ENCODE measurements at places on chromosomes 6 and 20.

DNA sequence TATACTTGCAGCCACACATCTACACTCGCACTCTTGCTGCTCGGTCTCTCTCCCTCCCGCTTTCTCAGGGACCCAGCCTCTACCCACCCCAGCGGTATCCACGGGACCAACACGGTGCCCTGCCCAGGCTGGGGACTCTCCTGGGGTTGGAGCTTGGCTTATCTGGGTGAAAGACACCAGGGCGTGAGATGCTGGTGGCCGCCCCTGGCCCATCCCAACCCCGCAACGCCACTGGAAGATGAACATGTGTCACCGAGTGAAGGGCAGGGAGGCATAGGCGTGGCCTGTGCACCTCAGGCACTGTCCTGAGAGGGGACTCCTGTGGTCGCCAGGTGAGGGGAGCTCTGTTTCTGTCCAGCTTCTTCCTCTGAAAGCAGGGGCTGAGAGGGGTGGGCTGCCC lies 47.4 kb downstream of the NINL start:
- DNase-seq: no peak

DNA sequence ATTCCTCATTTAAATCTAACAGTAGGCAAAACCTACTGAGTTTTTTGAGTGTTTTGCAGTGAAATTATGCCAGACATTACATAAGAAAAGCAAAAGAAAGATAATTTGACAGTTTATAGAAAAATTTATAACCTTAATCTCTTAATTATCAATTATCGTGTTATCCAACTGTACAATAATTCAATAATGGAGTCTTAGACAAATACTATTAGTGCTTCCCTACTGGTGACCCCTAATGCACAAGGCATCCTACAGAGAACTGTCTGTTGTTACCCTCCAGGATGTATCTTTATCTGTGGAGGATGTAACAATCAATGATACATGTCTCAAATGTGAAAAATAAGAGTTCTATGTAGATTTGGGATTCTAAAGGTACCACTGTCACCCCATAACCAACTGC lies 1687.6 kb downstream of the GRIK2 start:
- no peak for DNase-seq

DNA sequence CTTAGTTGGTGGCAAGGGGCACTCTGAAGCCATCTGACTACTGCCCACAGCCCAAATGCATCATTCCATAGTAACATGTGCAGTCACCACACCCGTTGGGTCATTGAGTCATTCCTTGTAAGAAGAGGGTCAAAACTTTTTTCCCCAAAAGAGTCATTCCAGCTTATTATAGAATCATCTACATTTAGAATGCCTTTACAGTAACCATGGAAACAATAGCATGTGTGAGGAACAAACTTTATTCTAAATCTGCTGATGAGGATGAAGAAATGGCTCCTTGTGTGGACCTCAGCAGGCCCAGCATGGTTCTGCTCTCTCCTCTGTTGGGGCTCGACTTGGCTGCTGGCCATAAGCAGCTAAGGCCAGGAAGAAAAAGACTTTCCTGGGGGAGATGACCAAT lies 111.2 kb upstream of the PTPRT start:
- DNase-seq: no peak

- DNase-seq: no peak
Observed at GRCh38 chr6:156782691-156783320, 5.6 kb downstream of the ARID1B start.

- DNase-seq: no peak
Observed at GRCh38 chr6:153621070-153621469, 418.0 kb upstream of the OPRM1 start.

DNA sequence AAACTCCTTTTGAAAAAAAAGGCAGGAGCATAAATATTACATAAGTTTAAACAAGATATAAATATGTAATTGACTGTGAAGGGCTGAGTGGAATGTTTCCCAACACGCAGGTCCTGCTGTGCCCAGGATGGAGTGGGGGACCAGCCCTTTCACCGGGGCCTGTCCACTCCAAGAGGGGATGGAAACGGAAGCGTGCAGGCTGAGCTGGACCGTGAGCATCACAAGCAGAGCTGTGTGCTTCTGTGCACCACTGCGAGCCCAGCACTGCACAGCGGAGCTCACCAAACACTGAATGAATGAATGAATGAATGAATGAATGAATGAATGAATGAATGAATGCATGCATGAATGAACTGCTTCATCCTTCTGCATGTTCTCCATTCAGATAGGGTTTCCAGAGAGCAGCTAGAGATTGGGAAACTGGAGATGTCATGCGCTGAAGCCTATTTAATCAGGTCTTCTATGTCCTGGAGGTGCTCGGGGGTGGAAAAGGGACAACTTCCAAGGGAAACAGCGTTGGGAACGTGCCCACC lies 157.7 kb downstream of the ANKRD60 start:
- no peak for DNase-seq

- no peak for DNase-seq
Observed at GRCh38 chr6:162478192-162478671, 249.3 kb downstream of the PRKN start.

GRCh38 chr6:134415656-134416055 lies 97.7 kb upstream of the SGK1 start:
- no peak for DNase-seq

DNA sequence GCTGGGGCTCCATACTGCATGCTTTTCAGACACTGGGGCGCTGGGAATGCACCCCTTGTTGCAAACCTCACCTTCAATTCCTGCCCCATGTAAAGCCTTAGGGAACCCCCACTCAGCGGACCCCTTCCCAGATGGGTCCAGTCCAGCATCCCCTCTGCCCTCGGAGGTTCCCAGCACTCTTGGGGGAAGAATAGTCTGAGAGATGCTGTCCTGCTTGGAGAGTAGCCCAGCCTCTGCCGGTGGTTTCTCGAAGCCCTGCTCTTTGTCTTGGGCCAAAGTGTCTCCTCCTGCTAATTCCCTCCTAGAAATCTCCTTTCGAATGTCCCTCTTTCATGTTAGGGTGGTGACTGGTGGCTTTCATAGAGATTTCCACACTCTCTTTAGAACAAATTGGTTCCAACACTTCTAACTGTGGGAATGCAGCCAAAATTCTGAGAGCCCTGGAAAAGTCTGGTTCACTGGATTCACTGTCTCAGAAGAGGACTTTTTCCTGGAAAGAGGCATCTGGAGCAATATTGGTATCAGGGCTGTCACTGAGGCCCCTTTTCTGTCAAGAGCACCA lies 24.9 kb upstream of the SULF2 start:
- DNase-seq: no peak

DNA sequence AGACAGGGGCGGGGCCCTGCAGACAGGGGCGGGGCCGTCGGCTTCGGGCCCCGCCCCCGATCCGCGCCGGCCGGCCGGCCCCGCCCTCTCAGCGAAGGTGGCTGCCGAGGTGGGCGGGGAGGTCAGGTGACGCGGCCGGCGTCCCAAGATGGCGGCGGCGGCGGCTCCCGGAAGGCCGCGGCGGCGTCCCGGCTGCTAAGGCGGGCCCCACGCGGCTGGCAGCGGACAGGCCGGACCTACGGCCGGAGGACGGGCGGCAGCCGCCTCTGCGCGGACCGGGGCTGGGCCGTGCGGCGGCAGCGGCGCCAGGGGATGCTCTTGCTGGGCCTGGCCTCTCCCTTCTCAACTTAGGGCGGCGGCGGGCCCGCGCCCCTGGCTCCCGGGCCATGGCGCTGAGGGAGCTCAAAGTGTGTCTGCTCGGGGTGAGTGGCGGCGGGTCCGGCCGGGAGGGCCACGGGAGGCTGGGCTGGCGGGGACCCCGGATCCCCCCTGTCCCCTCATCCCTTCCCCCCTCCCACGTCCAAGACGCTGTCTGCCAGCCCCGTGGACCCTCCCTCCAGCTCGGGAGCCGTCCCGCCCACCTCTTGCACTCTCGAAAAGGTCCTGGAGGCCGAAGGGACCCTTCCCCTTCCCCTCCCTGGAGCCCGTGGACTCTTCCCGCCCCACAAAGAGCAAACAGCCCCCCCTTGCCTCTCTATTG lies at the start of gene RAB22A:
Gene RAB22A (plus strand): TSS at position 125 of the 700 bp plus-strand sequence. CDS start 262 bp downstream, at position 387.
- peak; percentile 94 for DNase-seq

- no peak for DNase-seq
Observed at GRCh38 chr20:31839782-31840487, 5.5 kb downstream of the FOXS1 start.

DNA sequence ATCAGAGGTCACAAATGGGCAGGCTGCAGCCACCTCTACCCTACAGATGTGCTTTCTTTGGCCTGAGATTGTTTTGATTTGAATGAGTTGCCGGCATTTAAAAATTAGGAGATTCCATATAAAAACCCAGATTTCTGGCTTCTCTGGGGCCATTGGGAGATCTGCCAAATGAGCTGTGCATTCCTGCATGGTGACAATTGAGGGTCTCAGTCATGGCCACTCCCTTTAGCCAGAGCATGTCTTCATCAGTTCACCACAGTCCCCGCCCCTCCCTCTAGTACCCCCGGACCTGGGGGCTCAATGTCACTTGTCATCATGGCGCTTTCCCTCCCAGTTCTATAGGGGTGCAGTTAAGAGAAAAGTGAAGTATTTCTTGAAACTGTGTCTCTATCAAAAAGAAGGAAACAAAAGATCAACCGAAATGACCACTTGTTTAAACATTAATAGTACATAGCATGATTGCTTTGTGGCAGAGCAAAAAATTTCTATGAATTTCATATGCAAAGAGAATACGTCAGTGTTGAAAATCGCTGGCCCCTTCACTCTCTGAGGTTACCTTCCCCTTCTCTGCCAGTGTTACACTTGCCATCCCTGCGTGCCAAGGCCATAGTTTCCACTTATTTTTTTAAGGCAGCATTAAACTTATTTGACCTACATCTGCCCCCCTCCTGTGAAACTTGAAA lies 21.1 kb downstream of the EYA2 start:
- peak; percentile 80 for DNase-seq

DNA sequence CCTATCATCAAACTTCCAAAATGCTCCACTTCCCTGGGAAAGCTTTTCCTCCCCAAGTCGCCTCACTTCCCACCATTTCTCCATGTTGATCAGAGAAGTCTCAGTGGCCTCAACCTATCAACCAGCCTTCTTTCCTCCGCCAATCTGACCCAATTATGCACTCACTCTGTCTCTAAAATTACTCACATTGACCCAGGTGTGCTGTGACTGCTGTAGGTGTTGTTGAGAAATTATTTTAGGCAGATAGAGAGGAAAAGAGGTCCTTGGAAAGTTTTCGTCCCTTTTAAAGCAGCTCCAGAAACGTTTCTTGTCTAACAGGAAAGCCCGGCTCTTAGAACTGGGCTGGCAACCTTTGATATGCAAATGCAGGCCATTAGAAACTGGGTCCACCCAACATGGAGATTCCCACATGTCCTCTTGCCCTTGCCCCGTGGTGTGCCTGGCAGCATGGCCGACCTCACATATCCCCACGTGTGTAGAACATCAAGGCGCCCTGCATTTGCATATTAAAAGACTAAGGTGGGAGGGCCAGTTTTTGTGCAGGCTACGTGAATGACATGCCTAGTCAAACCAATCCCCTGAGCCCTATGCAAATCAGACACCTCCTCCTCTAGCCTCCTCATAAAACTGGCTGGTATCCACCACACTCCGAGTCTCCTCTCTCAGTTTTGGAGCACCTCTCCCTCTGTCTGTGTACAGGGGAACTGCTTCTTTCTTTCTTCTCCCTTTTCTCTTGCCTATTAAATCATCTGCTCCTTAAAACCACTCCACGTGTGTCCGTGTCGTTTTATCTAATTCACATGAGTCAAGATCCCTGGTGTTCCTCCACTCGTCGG lies 12.9 kb downstream of the IPCEF1 start:
- DNase-seq: peak; percentile 35

DNA sequence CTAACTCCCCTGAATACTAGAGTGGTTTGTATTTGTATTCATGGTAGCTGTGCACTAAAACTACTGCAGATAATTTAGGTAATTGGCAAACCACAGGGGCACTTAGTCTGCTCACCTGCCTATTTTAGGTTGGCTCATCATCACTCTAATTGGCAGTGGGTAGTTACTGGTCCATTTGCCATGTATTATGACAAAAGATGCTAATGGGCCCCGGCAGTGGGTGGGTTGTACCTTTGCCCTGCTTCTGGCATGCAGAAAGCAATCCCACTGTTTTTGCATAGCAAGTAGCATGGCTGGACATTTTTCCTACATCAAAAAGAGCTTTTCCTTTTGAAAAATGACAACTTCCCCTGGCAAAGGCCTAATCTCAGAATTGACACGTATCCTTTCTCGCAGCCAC lies 741.4 kb upstream of the MAP3K7 start:
- DNase-seq: no peak

GRCh38 chr20:46964618-46965455 lies 70.2 kb downstream of the EYA2 start:
- no peak for DNase-seq

- DNase-seq: peak; percentile 81
Observed at GRCh38 chr6:148364056-148364824, 21.6 kb downstream of the SASH1 start.

DNA sequence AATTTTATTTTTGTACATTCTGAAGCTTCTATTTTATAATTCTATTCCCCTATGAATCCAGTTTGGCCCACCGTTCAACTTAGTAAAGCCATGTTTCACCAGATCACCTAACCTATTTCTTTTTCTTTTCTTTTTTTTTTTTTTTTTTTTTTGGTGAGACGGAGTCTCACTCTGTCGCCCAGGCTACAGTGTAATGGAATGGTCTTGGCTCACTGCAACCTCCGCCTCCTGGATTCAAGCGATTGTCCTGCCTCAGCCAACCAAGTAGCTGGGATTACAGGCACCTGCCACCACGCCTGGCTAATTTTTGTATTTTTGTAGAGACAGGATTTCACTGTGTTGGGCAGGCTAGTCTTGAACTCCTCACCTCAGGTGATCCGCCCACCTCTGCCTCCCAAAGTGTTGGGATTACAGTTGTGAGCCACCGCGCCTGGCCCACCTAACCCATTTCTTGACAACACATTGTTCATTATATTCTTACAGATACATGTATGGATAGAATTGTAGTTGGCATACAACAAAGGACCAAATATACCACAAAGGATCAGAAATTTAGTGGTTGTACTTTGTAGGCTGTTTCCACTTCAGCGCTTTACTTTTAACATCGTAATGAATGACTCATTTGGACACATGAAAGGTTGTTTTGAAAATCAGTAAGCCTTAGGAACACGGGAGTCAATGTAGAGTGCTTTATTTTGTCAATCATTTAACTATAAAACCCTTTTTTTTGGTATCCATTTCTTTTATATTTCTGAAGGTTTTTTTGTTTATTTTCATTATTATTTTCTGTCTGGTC lies 63.2 kb downstream of the GJA1 start:
- DNase-seq: no peak

GRCh38 chr6:157428427-157429202 lies 47.6 kb downstream of the ZDHHC14 start:
- DNase-seq: no peak

GRCh38 chr6:161257793-161258457 lies 15.9 kb downstream of the AGPAT4 start:
- DNase-seq: peak; percentile 95

DNA sequence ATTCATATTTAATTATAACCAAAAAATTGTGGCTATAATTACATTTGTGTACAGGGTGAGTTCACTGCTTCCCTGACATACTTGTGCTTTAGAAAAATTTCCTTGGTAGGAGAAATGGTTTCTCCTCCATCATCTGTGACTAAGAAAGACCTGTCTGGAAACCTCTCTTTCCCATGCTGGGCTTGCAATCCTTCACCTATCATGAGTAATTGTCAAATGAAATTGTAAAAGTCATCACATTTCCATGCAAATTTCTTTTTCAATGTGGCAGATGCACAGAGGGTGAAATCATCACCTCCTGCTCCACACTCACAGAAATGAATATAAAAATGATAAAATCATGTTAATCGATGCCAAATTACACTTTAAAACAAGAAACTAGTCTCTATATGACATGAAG lies 1.5 kb upstream of the SIRPB1 start:
- DNase-seq: no peak

Data from foreskin fibroblast (primary cell).